ENCODE measurements at places on chromosomes 2 and 18.

GRCh38 chr2:170212625-170213280 is 34.8 kb downstream of the MYO3B start:
- DNase-seq: peak; percentile 9

- no peak for DNase-seq
These were observed 16.1 kb upstream of the DPP4 start for GRCh38 chr2:162090109-162090508.

DNA sequence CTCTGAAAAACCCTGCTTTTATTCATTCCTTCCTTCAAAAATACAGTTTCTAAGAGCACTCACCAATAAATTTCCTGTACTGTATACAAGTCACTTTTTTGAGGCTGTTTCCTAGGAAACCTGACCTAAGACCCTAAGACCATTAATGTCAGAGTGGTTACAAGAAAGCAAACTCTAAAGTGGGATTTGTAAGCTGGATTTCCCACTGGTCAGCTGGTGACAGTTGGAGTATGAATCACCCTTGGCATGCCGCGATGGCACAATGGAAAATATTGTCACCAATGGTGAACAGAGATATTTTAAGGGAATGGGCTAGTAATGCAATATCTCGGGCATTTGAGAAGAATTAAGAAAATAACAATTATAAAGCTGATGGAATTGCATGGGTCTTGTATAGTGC is 101.9 kb downstream of the COL3A1 start:
- DNase-seq: no peak

DNA sequence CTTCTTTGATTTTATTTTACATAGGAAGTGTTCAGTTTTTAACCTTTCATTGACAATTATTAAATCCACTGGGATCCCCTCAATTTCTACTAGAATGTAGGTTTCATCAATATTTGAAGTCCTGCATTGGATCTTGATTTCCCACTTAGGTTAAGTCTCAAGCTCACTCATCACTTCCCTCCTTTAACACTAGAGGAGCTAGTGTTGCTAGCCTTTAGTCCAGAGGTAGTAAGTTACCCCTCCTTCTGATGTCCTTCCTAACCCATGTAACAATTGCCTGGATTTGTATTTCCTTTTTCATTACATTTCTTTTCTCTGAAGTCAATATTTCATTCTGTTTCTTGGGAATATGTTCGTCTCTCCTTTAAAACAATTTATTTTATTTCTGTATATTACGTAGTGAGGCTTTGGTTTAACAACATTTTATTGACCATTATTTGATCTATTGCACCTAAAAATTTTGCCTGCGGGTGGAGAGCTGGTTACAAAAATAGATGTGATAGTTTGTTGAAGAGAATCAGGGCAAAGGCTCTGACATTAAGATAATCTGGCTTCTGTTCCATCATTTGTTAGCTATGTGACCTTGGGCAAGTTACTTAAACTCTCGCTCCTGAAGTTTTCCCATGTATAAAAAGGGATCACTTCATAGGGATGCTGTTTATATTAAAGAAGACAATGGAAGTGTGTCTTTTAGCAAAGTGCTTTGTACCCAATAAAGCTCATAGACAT is 833.0 kb downstream of the SLC4A3 start:
- DNase-seq: peak; percentile 27

- no peak for DNase-seq
These were observed 585.1 kb downstream of the RNF144A start for GRCh38 chr2:7502336-7502735.

DNA sequence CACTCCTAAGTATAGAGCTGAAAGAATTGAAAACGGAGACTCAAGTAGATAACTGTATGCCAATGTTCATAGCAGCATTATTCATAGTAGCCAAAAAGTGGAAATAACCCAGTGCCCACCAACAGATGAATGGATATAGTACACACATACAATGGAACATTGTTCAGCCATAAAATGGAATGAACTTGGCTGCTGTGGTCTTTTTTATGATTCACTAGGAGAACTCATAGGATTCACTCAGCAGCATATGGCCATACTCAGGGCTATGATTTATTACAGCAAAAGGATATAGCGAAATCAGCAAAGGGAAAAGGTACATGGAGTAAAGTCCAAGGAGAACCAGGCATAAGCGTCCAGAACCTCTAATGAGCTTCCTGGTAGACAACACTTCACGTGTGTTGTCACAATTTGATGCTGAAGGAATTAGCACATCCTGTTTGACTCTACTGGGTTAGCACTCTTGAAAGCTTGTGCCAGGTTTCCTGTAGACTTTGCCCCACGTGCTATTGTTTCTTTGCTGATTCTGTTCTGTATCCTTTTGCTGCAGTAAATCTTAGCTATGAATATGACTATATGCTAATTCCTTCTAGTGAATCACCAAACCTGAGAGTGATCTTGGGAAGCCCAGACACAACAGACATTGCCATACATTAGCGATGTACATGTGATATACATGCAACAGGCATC is 15.7 kb downstream of the SPC25 start:
- DNase-seq: no peak

- DNase-seq: no peak
These were observed 118.6 kb downstream of the ANKRD44 start for GRCh38 chr2:197191940-197192322.

GRCh38 chr2:221844212-221845020 is 272.3 kb upstream of the EPHA4 start:
- DNase-seq: no peak

- DNase-seq: peak; percentile 51
These were observed 65.5 kb upstream of the PMAIP1 start for GRCh38 chr18:59834267-59834666.

DNA sequence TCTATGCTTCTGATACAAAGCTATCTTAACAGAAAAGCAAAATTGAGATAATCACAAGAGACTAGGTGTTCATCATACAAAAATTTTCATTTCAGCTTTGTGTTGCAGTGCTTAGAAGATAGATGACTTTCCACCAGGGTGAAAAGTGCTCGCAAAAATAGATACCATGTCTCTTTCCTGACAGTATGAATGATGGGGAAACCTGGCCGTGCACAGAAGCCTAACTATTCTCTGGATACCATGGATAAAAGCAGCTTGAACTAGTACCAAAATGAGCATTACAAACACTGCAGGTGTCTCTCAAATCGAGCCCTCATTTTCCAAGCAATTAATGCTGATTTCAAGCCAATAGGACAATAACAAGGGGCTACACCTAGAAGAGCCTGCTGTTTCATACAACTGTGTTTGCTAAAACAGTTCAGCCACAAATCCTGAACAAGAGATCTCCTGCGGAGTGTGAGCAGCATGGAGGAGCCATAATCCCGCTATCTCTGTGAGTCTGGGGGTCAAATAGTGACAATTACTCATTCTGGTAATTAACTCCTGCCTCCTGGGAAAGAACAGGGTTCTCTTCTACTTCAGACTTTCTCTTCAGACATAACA is 507.6 kb downstream of the PID1 start:
- DNase-seq: peak; percentile 30

- peak; percentile 92 for DNase-seq
These were observed 101.9 kb downstream of the NOL4 start for GRCh38 chr18:34122724-34123334.

DNA sequence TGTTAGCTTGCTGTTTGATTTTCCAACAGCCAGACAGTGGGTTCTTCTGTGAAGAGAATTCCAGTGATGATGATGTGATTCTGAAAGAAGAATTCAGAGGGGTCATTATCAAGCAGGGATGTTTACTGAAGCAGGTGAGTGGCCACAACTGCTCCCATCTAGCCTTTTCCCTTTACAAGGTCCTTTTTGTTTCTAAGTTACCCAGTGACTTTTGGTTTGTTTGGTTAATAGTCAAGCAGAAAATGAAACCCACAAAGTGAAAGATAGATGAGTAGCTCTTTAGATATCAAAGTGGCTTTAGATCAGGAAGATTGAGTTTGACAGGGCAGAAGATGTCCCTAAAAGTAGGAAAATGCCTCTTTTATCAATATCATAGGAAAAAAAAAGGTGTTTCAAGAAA is 23.3 kb downstream of the PLEK start:
- no peak for DNase-seq

- no peak for DNase-seq
These were observed 387.8 kb downstream of the PTH2R start for GRCh38 chr2:208794288-208794975.

- DNase-seq: peak; percentile 40
These were observed 186.8 kb upstream of the PGAP1 start for GRCh38 chr2:197113275-197113711.

- DNase-seq: peak; percentile 26
These were observed 98.7 kb downstream of the CLIP4 start for GRCh38 chr2:29213888-29214291.

GRCh38 chr18:23058746-23059415 is 76.4 kb upstream of the CABLES1 start:
- DNase-seq: no peak

- DNase-seq: peak; percentile 24
These were observed 14.7 kb downstream of the RRM2 start for GRCh38 chr2:10137053-10137843.

- DNase-seq: no peak
These were observed 147.3 kb downstream of the RDH14 start for GRCh38 chr2:18412980-18413675.

DNA sequence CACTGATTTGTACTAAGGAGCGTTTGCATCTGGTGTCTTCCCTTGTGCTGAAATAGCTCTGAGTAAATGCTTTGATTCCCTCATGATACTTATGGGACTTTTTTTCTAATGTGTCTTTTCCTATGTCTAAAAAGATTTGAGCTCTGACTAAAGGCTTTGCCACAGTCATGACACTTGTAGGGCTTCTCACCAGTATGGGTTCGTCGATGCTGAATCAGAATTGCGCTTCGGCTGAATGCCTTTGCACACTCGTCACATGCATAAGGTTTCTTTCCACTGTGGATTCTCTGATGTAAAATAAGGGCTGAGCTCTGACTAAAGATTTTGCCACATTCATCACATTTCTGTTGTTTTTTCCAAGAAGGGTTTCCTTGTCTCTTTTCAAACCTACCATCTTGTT is 8.0 kb downstream of the ZNF396 start:
- no peak for DNase-seq

- DNase-seq: no peak
These were observed 216.0 kb upstream of the HAAO start for GRCh38 chr2:43008388-43008787.

- no peak for DNase-seq
These were observed 334.1 kb upstream of the MYT1L start for GRCh38 chr2:2664989-2665833.

DNA sequence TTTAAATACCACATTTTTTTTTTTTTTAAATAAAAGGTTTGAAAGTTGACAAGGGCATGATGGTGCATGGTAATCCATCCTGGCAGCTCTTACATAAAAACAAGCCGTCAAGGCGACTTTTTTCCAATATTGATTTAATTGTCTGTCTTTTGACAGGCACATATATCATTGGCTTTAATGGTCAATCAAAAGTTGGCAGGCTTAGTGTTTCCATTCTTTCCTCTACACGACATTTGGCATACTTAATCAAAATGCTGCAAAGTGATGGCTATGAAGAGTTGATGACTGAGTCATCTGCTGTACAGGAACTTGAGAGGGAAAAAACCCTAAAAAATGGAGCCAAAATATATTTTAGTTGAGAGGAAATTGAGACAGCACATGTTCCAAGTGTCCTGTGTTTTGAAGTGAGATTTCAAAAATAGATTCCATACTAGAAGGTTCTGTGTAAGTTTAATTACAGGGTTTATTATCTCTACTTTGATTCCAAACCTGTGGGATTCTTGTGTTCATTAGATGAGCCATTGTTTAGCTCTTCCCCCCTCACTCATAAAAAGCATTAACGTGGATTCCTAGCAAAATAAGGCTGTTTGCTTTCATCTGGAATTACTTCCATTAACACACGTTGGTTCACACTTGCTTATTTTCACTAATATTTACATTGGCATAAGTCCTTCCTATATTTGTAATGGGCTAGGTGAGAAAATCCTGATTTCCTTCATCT is 3.2 kb downstream of the TSHZ1 start:
- peak; percentile 97 for DNase-seq

DNA sequence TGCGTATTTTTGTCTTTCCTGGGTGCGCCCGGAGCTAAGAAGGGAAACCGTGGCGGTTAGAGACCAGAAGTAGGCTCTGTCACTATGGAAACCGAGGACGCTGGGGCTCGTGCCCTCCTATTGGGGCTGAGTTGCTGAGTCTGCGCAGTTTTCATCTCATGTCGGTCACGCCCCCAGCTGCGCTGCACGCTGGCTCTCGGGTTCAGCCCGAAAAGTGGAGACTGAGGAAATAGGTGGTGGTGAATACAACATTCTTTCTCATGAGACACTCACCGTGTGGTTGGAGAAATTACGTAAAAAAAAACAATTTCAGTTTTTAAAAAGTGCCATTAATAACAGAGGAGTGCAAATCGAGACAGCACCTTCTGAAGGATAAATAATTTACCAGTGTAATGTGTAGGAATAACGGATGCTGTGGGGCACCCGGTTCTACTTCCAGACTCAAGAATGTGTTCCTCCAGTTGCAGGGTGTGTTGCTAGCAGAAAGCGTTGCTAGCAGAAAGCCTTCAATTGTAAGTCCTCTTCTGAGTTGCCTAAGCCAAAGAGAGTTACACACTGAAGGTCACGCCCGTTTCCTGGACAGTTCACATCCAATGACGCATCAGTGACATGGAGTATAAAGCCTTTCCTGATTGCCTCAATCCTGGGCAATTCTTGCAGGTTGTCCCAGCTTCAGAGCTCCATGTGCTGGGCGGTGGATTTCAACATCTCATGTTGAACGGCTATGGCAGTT is 20.4 kb upstream of the CXXC1 start:
- DNase-seq: peak; percentile 98

GRCh38 chr2:20212871-20213503 is 11.9 kb downstream of the SDC1 start:
- DNase-seq: no peak

GRCh38 chr18:12287131-12287681 is 20.8 kb upstream of the TUBB6 start:
- DNase-seq: no peak

DNA sequence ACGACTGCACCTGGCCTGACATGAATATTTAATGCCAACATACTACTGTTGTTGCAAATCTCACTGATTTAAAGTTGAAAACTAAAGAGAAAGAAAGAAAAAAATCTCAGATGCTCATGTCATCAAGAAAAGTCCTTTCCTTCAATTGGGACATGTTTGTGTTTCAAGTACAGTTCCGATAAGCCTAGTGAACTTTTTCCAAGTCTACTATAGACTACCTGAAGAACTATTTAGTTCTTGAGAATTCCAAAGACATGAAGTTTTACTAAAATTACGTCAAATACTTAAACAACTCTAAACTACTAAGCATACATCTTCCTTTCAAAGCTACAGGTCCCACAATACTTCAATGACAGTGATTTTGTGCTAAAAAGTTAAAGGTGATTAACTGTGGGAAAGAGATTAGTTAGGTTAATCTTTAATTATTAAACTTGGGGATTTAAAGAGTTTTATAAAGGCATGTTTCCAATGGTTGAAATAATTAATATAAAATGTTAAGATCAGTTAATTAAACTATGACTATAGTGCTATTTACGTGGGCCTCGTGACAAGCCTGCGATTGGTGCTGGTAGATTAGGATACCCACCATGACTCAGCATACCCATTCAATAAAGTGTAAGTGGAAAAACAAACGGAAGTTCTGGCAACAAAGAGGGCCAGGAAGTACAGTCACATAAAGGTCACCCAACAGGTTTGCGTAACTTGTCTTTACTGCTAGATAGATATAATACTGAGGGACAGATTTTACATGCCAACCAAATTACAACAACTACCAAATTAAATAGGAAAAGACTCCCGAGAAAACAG is 55.5 kb downstream of the SEPTIN10 start:
- DNase-seq: no peak

- DNase-seq: peak; percentile 19
These were observed 558.8 kb upstream of the CDH2 start for GRCh38 chr18:28735731-28736130.

GRCh38 chr2:9627310-9627709 is 3.5 kb downstream of the YWHAQ start:
- no peak for DNase-seq

Measured in NCI-H69 (cell line).